ENCODE measurements at places on chromosomes 4 and X.

DNA sequence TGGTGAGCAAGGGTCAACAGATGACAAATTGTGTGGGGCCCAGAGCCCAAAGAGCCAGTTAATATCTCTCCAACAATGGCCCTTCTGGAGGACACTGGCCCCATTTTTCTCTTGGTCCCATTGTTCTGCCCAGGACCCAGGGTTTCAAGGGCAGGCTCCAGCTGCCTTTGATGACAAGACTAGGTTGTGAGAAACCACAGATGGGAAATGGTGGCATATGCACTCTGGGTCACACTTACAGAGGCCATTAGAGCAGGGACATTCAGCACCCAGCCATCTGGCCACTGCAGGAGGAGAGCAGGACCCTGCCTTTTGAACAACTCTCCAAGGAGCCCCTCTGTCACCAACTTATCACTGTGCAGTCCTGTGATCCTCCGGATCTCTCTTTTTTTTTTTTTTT is 49.7 kb upstream of the KIAA1210 start:
- no peak for DNase-seq

DNA sequence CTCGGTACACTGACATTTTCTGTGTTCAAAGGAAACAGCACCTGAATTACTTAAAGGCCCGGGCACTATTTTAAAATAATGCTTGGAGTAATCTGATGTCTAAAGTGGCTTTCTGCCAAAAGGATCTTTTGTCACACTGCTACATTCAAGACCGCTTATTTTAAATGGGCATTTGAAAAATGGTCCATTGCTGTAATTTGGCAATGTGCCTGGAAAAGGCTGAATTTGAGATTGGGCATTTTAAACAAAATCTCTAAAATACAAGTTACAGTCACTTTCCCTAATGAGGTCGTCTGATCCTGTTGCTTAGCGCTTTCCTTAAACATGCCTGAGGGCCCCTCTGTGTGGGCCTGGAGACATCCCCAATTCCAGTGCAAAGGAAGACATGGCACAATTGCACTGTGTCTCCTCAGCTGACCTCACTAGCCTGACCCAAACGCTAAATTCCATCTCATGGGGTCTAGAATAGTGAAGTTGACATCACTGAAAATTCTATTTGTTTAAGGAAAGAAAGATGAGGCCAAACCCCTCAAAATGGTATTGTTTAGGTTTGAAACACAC is 214.2 kb downstream of the GPC3 start:
- no peak for DNase-seq

GRCh38 chr4:16125571-16126445 is 42.0 kb upstream of the PROM1 start:
- DNase-seq: no peak

DNA sequence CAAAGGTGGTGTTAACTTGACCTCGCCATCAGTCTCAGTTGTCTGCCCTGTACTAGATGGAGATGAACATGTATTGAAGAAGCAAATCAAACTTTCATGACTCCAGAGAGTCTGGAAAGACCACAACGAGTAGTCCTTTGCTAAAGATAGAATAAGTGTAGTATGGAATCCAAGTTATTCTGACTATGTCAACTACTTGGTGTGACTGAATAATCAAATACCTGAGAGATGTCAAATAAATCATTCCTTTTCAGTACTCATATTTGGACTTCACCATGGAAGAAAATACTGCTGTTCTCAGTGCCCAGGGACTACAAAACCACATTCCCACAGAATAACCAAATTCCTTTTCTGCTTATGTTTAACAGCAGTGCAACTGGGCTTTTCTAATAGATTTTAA is 161.2 kb upstream of the SPRY1 start:
- DNase-seq: no peak

GRCh38 chrX:111262086-111262485 is 8.2 kb downstream of the CAPN6 start:
- no peak for DNase-seq

- DNase-seq: no peak
Measured at GRCh38 chr4:80271801-80272200, 5.3 kb downstream of the FGF5 start.

GRCh38 chr4:141912831-141913230 is 276.4 kb downstream of the IL15 start:
- DNase-seq: no peak

DNA sequence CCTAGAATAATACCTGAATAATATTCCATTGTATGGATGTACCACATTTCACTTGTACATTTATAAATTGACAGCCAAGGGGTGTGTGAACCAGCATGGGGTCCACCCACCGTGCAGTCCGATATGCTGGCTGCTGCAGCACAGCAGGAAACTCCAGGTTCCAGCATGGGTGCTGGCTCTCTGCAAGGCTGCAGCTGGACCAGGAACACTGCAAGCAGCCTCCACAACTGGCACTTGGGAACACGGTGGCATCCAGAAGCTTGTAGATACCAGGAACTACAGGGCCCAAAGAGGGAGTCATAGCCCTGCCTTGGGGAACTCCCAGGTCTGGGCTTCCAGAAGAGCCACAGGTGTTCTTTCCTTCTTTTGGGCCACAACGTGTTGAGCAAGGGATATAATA is 91.2 kb downstream of the NXF2 start:
- DNase-seq: no peak

- DNase-seq: no peak
Measured at GRCh38 chr4:79872738-79873137, 200.3 kb downstream of the ANTXR2 start.

DNA sequence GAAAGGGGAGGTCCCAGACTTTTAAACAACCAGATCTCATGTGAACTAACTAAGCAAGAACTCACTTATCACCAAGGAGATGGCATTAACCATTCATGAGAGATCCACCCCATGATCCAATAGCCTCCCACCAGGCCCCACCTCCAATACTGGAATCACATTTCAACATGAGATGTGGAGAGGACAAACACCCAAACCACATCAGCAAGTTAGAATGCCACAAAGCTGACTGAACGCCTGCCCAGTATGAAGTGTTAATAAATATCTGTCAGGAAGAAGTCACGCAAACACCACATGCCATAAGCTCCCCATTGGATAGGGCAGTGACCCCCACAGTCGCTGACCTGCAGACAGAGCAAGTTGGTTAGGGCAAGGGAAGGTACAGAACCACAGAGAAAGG is 14.3 kb downstream of the SLC10A6 start:
- no peak for DNase-seq

- DNase-seq: no peak
Measured at GRCh38 chr4:25174674-25175073, 14.4 kb upstream of the SEPSECS start.

- DNase-seq: no peak
Measured at GRCh38 chr4:155608225-155608885, 58.3 kb upstream of the GUCY1A1 start.
